ENCODE measurements at places on chromosomes 2 and 18.

DNA sequence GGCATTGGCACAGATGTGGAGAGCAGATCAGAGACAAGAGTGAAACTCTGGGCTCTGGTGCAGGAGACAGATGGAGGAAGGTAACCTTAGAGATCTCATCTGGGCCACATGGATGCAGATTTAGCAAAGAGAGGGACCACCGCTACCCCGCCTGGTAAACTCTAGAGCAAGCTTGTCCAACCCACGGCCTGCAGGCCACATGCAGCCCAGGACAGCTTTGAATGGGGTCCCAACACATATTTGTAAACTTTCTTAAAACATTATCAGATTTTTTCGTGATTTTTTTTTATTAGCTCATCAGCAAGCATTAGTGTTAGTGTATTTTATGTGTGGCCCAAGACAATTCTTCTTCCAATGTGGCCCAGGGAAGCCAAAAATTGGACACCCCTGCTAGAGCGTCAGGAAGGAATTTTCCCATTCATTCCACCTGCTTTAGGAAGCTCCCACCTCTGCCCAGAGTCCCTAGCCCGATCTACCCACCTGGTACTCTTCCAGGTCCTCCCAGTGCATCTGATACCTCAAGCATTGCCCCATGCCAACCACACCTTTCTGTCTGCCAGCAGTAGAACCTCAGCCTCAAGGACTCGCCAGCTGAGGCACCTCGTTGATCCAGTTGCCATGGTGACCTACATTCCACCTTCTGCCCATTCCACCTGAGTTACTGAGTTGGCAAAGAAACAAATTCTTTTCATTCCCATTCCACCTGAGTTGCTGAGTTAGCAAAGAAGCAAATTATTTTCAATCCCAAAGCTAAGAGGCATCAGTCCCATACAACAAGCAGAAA lies at the start of gene CIB4:
Gene CIB4 (minus strand): TSS at position 586 of the 784 bp plus-strand sequence. CDS start 52 bp downstream, at position 534.
- DNase-seq: no peak

GRCh38 chr2:88139203-88139702 lies 11.4 kb upstream of the FABP1 start:
- DNase-seq: no peak

GRCh38 chr2:54813584-54813983 lies 90.1 kb downstream of the EML6 start:
- no peak for DNase-seq

GRCh38 chr2:240672076-240672700 lies 10.5 kb downstream of the AQP12B start:
- DNase-seq: no peak

DNA sequence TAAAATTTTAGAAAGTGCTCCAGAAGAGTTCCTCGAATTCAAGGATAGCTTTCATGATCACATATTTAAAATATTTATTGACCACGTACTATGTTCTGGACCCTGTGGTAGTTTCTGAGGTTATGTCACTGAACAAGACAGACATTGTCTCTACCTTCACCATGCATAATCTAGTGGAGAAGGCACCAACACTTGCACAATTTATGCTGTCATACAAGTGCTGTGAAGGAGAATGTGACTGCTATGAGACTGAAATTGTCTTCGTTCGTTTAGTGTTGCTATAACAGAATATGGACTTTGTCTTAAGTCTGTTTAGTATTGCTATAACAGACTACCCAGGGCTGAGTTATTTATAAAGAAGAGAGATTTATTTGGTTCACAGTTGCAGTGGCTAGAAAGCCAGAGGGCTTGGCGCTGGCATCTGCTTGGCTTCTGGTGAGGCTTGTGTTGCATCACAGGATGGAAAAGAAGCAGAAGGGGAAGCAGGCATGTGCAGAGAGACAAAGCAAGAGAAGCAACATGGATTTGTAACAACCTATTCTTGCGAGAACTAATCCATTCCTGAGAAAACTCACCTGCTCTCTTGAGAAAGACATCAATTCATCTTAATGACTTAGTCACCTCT lies 50.0 kb upstream of the RFX8 start:
- peak; percentile 61 for DNase-seq

GRCh38 chr18:11570769-11571412 lies 38.5 kb upstream of the SLC35G4 start:
- DNase-seq: no peak

GRCh38 chr18:39318008-39318407 lies 1752.4 kb upstream of the CELF4 start:
- DNase-seq: peak; percentile 52

DNA sequence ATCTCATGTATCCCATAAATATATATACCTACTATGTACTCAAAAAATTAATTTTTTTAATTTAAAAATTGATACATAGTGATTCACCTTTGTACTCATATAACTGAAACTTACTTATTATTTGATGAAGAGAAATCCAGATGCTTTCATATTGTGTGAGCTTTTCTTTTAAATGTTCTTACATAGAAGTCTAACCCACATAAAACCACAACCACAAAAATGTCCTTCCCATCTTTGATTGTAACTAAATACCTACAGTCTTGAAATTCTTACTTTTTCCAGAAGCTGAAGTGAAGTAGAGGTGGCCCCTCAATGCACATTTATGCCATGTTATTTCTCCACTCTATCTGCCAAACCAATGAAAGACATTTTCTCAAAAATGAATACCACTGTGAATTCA lies 117.9 kb upstream of the COL5A2 start:
- no peak for DNase-seq

DNA sequence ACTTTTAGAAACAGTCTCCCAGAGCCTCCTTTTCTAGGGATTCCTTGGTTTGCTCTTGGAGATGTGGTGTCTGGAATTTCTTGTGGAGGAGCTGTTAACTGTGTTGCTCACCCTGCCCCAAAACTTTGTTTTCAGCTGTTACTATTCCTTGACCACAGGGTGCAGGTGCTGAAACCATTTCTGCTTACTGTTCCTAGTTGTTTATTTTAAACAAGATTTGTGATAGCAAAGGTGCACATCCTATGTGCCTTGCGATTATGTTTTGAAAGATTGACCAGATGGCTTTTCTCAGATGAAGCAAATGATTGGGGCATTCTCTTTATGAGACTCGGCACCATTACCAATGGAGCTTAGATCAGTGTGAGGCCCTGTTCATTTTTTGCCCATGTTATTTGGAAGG lies 111.2 kb downstream of the RAB3GAP1 start:
- no peak for DNase-seq

GRCh38 chr2:107589079-107589491 lies 237.6 kb upstream of the RGPD4 start:
- no peak for DNase-seq

- peak; percentile 94 for DNase-seq
Measured at GRCh38 chr2:7071916-7072556, 154.8 kb downstream of the RNF144A start.

DNA sequence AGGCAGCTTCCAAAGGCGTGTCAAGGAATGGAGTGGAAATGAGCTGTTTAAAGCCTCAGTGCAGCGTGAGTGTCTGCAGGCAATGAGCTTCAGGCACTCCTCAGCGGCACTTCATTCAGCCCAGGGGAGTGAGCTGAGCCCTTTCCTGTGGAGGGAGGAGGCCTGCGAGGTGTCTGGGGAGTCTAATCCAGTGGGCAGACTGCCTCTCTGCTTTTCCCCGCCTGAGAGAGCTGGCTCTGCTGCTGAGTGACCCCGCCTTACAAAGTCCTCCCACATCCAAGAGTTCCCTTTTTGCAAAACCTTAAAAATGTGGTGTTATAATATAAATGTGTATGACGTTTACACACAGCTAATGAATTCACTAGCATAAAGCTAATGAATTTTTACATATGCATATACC lies 7.0 kb upstream of the LDLRAD4 start:
- peak; percentile 80 for DNase-seq

DNA sequence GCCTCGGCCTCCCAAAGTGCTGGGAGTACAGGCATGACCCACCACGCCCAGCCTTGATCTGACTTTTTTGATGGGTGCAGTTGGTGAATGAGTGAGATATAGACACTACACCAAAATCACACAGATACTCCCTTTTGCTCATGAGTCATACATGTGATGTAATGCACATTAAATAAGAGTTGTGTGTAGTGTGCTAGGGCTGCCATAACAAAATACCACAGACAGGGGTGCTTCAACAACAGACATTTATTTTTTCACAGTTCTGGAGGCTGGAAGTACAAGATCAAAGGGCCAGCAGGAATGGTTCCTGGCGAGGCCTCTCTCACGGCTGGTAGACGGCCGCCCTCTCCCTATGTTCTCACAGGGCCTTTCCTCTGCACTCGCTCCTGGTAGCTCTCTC lies 46.6 kb downstream of the GBX2 start:
- DNase-seq: no peak

All from inflammatory macrophage (primary cell).